ENCODE measurements at places on chromosomes 12 and 14.

DNA sequence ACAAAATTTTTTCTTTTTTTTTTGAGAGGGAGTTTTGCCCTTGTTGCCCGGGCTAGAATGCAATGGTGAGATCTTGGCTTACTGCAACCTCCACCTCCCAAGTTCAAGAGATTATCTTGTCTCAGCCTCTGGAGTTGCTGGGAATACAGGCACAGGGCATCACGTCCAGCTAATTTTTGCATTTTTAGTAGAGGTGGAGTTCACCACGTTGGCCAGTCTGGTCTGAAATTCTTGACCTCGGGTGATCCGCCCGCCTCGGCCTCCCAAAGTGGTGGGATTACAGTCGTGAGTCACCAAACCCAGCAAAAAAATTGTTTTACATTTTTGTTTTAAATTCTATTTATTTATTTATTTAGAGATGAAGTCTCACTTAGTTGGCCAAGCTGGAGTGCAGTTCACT, 4.7 kb upstream of the SLC2A14 start:
- DNase-seq = no peak

DNA sequence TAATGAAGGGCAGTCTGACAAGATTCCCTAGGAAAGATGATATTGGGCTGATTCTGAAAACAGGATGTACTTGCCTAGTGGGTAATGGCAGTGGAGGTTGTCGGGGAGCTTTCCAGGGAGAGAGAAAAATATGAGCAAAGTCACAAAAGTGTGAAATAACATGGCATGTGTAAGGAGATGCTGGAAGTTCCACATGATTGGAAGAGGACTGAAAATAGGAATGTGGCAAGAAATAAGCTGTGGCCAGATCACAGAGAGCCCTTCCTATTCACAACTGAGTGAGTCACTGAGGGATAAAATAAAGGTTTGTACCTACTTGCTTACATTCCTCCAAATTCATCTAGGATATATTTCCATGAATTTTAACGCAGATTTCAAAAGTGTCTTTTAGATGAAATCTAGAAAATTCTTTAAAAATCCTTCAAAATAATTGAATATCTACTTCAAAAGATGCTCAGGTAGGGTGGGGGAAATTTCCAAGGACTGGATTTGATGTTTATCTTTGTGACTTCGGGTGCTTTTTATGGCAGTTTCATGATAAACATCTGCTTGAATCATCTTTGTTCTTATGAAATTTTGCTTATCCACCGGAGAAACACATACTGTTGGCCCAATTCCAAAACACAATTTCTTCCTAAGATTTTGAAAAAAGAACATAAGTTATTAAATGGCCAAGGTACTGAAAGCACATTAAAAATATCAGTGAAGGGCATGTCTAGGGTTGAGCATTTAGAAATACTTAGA, 36.3 kb upstream of the SLC2A13 start:
- no peak for DNase-seq

- DNase-seq = no peak
Observed at GRCh38 chr12:41234692-41235091, 46.6 kb downstream of the PDZRN4 start.

DNA sequence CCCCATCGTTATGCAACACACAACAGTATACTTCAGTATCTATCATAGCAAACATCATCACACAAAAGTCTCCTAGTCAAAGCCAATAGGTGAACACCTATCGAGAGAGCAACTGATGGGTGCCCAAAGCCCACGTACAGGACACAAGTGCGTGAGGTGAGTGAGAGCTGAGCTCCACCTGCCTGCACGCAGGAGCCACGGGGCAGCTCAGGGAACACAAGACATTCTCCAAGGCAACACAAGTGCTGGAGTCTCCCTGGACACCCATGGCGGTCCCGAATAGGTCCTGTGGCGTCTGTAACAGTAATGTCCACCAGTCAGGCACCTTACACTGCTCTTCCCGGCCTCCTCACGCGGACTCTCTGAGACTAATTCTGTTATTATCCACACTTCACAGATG, 44.3 kb downstream of the CDC42BPB start:
- no peak for DNase-seq

- DNase-seq = no peak
Observed at GRCh38 chr12:100942984-100943749, 148.6 kb downstream of the ANO4 start.

- DNase-seq = no peak
Observed at GRCh38 chr12:92193846-92194245, 48.2 kb upstream of the BTG1 start.

DNA sequence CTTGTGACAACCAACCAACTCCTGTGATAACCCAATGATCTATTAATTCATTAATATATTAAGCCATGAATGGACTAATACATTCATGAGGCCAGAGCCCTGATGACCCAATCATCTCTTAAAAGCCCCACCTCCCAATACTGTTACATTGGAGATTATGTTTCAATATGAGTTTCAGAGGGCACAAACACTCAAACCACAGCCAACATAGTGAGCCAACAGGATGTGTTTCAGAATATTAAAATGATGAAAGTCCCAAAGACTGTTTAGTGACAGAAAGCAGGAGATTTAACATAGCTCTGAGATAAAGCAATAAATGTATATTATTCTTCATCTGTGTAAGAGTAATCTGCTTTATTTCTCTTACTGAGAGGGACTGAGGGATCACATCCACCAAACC, 71.7 kb downstream of the PTPRO start:
- DNase-seq = no peak

- no peak for DNase-seq
Observed at GRCh38 chr12:20398686-20399085, 30.3 kb downstream of the PDE3A start.

DNA sequence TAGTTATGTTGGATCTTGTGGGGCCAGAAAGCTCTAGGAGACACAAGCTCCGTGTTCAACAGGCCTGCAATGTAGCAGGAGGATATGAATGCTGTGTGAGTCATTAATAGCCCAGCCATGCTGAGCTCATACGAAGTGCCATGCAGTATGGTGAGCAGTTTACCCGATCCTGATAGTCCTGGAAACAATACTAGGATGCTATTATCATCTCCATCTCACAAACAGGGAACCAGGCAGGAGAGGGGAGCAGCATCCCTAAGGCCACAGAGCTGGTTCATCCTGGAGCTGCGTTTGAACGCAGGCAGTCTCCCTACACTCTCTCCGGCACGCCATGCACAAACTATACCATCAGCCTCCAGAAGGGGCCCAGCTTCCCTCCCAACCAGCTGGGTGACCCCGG, 20.5 kb downstream of the TTC7B start:
- no peak for DNase-seq

GRCh38 chr14:75168586-75169335, 7.7 kb downstream of the TMED10 start:
- DNase-seq = no peak
